ENCODE measurements at places on chromosomes 2 and 18. TPM values are rescaled to one million over a fixed set of nuclear protein-coding genes. Genes with fewer than 3 reads are reported as not detected.

Gene IL36B
- not detected for total RNA-seq

Gene FHOD3
- 41.6 TPM for total RNA-seq

Gene UGT1A9
- not detected for total RNA-seq

Gene CRYBA2
- total RNA-seq: not detected

Gene VIT
- not detected for total RNA-seq

Gene ALK
- 0.98 TPM for total RNA-seq

Gene IL1RN
- not detected for total RNA-seq

Gene SLC14A1
- 1.7 TPM for total RNA-seq

Gene TMEM163
- total RNA-seq: 13.3 TPM

Gene SAG
- total RNA-seq: not detected

Gene ANKRD36B
- total RNA-seq: 197 TPM

Gene KCNG3
- 0.49 TPM for total RNA-seq

Gene SULT1C4
- 16.7 TPM for total RNA-seq

Gene PRKAG3
- total RNA-seq: not detected

Gene AOX1
- 1.7 TPM for total RNA-seq

Gene COL4A3
- total RNA-seq: 0.49 TPM

Gene SCYGR4
- total RNA-seq: not detected

Gene CPO
- not detected for total RNA-seq

Gene IL37
- not detected for total RNA-seq

Gene OTOS
- not detected for total RNA-seq

Gene MFSD2B
- total RNA-seq: 0.98 TPM

Gene RAB31
- 27.3 TPM for total RNA-seq

Gene CNDP1
- 0.49 TPM for total RNA-seq

Gene DOCK10
- 10.1 TPM for total RNA-seq

Gene IL1F10
- total RNA-seq: not detected

Gene CAPN14
- 0.98 TPM for total RNA-seq

Gene INPP5D
- 2.7 TPM for total RNA-seq

Gene SLC4A5
- 2.7 TPM for total RNA-seq

Gene C1QL2
- 4.4 TPM for total RNA-seq

Gene NMS
- total RNA-seq: not detected

Gene DTNA
- 43.0 TPM for total RNA-seq

Gene EFHD1
- total RNA-seq: 2.7 TPM

Gene IL36A
- not detected for total RNA-seq

Gene ARL4C
- 43.3 TPM for total RNA-seq

Gene TLX2
- total RNA-seq: not detected

Gene ZNG1B
- total RNA-seq: 37.9 TPM
